ENCODE measurements at places on chromosomes 3 and 15.

DNA sequence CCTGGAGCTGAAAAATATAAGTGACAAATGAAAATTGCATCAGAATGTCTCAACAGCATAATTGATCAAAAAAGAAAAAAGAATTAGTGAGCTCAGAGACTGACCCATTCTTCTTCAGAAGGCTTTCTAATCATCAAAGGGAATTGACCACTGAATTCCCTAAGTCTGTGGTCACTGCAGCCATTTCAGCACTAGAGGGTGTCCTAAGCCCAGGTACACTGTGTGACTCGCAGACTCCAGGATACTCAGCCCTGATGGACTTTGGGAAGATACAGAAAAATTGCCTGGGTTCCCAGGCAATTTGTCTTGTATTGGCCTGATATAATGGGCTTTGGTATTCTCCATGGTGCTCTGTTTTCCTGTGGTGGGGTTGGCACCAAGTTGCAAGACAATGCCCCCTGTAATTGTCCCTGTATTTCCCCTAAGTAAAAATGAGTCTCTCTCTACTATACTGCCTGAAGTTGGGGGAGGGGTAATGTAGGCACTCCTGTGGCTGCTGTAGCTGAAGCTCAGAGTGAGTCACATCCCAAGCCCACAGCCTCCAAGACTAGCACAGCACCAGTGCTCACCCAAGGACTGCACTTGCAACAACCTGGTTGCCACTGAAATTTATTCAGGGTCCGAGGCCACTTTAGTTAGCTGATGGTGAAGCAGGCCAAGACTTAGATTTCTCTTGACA, 256.0 kb upstream of the STAC start:
- DNase-seq = no peak

DNA sequence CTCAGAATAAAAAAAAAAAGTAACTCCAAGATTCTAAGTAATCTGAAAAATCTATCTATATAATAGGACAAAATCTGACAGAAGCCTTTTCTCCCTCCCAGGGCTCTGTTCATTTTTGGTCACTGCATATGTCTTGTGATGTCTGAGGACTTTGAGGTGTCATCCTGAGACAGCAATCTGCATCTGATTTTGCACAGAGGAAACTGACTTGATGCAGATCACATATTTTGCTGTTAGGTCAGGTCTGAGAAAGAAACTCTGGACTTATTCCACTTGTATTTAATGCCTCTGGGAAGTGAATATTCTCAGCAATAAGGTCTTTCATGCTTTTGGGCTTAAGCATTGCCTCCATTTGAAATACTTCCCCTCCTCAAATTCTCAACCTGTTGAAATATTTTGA, 295.2 kb upstream of the THBS1 start:
- no peak for DNase-seq

DNA sequence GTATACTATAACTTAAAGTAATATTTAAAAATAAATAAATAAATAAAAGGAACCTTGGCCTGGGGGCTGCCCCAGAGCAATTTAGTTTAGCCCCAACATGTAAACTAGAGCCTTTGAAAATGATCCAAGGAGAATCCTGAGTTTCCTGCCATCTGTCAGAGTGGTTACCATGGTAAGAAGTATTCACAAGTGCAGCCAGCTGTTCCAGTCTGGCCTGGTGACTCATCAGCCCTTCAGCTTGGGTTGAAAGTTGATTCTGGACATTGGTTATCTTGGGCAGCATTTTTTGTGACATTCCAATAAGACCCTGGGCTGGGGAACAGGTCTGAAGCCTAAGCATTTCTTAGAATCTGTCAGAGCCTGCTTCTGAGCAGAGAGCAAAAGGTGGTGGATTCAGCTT, 72.7 kb upstream of the LRTM1 start:
- DNase-seq = no peak

DNA sequence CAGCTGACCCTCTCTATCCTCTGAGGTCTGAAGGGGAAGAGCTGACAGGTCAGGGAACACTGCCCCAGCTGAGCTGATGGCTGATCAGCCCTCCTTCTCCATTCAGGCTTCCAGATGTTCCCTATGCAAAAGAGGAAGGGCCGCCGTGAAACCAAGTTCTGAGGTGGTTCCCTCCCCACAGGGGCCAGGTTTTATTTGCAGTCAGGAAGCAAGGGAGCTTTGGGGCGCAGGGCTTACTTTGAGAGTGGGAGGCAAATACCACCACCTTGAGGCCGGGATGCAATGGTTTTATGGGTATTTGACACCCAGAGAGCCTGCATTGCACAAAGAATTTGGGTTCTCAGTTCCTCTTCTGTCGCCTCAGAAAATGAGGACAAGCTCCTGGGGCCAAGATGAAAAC, 186.9 kb downstream of the ARRDC4 start:
- no peak for DNase-seq

DNA sequence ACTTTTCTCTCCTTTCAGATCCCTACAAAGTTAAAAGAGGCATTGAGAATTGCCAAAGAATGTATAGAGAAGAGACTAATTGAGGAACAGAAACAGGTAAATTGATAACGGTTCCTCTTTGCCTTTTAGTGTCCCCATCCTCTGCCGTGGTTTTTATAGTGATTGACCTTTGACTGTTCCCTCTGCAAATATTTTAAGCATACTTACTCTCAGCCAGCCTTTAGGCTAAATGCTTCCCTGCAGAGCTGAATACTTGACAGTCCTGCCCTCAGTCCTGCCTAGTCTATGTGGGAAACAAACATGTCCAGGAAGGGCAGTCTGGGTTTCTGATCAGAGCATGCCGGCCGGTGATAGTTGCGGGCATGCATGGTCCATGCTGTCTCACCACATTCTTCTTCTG, 24.7 kb downstream of the PDHB start:
- no peak for DNase-seq

GRCh38 chr15:95600367-95600766, 730.1 kb upstream of the NR2F2 start:
- DNase-seq = no peak

DNA sequence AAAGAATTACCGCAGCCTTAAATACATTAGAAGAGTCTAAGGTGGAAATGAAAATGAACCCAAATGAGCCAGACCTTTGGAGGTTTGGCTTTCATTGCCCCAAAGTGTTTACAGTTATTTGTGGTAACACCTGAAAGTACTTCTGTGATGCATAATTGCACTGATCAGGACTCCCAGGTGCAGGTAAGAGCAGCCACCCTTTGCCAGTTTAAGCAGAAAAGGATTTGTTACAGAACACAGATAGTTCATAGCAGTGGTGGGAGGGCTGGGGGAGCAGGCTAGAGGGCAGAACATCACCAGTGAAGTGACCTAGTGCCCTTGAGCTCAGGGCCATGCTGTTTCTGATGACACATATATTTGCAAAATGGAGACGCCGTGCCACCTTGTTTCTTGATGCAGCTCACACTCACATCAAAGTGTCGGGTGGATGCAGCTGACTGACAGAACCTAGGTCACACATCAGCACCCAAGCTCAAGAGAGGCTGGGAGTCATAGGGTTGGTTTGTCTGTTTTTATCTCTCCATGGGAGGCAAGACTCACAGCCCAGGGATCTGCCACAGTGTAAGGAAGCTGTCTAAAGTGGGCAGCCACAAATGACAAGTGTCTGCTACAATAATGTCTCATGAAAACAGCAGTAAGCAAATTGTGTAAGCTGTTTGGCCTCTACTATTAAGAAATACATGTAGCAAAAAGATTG, 49.1 kb downstream of the NEK11 start:
- no peak for DNase-seq

DNA sequence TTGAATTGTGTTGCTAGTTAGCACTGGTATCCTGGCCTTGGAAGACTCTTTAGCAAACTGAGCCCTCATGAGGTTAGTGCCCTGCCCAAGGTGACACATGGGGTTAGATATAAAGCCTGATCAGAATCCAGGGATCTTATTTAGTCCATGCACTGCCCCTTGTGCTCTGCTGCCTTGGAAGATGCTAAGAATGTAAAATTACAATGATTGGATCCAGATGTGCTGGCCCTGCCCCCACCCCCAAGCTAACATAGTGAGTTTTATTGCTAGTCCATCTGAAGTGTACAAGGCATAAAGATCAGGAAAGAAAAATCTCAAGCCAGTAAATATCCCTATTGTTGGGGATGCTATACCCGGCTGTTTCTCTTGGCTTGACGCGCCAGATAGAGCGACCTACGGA, 248.1 kb upstream of the C2CD4B start:
- no peak for DNase-seq

- DNase-seq = no peak
Observed at GRCh38 chr3:15262021-15262420, 56.0 kb downstream of the CAPN7 start.

DNA sequence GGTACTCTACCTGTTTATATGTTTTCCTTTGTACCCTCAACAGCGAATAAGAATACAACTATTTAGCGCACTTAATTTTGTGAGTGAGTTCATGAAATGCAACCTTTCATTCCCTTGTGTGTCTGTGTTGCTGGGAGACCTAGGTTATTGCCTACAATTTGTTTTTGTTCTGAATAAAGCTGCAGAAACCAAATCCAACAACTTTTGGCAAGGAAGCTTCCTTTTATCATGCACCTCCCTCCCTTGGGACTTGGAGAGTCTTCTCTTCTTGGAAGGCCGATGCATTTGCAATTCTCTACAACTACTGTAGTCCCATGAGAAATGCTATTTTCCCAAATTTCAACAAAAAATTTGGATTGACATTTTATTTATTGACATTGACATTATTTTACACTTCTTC, 1002.4 kb upstream of the CADM2 start:
- DNase-seq = no peak

DNA sequence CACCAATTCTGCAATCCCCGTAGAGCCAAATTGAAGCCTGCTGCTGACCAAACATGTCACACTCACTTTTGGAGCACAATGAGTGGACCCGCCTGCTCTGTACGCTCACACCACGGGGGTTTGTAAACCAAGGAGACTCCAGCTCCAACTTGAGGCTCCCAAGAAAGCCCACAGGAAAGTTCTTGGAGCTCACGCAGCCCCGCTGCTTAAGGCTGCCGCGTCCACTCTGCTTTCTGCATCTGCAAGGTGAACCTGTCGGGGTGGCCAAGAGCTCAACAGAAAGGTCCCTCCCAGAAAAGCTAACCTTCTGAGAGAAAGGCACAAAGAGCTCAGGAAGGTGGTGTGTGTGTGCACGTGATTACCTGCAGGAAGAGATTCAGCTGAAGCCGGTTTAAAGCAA, 94.9 kb downstream of the PCSK6 start:
- no peak for DNase-seq

DNA sequence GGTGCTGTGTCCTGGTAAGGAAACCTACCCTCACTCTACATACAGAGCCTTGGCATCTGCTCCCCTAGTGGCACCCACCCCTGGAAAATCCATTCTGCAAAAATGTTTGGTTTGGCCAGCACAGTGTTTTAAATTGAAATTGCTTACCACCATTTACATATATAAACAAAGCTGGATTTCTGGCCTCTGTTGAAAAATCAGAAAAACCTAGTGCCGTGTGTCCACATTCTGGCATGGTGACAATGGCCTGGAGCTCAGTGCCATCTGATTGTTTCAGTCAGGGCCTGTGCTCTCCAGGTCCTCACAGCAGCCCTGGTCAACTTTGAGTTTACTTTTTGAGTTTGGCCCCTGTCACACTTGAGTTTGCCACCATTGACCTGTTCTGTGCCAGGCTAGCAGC, 2.9 kb upstream of the IL17RC start:
- no peak for DNase-seq

- no peak for DNase-seq
Observed at GRCh38 chr3:50256978-50257890, 11.7 kb upstream of the SEMA3B start.
